ENCODE measurements at places on chromosomes 3 and 15. TPM values are rescaled to one million over a fixed set of nuclear protein-coding genes. Genes with fewer than 3 reads are reported as not detected.

DNA sequence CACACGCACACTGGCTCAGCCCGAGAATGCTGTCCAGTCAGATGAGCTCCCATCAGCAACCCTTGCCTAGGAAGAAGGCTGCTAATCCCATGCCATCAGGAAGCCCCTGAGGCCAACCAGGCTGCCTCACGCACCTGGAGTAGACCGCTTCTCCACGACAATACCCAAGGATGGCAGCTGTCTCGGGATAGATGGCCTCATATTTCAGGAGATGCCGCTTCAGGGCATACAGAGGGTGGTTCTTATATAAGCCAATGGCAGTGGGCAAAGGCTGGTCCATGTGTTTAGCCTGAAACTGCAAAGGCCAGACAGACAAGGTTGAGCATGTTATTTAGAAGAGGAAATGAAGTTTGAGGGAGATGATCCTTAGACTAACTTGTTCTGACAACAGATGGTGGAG lies 22.2 kb downstream of the XPC start:
- DNase-seq, result peak; percentile 93

GRCh38 chr3:99167071-99167470 lies 265.6 kb upstream of the DCBLD2 start:
- DNase-seq, result no peak

DNA sequence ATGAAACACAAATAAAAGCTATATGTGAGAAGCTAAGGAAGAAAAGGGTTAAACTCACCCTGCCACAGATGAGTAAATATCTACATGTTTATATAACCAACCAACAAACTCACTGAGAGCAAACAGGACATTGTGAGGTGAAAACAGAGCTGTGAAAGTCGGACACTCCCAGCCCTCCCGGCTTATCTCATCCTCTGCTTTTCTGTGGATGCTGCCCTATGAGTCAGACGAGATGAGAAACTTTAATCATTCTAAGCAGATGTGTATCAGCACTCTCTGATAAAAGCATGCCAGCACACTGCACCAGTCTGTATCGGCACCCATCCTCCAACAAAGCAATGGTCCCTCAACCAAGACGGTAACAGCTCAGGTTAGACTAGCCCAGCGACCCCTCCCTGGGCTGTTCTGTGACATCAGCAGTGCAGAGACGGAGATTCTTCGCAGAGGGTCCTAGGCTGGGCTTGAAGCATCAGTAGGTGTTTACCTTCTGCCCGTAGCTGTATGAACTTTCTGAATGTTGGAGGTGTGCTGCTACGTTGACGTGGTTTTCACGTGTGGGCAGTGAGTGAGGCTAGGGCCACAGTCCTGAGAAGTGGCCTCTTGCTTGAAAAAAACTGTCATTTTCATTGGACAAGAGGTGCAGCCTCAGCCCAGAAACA lies 119.8 kb upstream of the ALDH1A3 start:
- no peak for DNase-seq

The CA12 gene
- total RNA-seq, result 89.6 TPM

DNA sequence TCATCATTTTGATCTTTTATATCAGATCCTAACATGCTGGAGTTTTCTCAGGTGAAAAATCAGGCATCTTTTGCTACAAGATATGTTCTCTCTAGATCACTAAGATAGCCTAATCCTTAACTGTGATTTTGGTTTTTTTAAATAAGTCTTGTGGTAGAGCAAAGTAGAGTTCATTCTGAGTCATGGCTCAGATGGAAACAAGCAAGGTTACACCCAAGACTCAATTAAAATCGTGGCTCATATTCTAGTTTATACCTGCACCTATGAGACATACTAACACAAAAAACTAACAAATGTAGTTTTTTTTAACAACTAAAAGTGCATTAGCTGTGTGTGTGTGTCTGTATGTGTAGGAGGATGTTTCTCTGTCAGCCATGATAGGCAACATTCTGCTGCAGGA lies 428.2 kb downstream of the NLGN1 start:
- no peak for DNase-seq

DNA sequence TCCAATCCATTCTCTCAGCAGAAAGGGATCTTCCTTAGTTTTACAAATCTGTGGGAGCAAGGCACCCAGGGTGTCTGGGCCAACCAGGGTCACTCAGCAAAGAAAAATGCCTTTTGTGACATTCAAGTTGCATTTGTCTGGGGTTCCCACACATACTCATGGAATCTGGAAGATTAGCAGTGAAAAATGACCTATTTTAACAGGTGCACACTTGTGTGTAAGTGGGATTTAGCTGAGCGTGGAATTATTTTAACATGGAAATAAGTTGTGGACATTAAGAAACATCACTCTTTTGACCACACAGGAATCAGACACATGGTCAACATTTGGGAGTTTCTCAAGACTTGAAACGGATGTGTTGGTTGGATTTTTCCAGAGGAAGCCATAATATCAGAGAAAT lies 234.9 kb downstream of the OPA1 start:
- DNase-seq, result no peak

DNA sequence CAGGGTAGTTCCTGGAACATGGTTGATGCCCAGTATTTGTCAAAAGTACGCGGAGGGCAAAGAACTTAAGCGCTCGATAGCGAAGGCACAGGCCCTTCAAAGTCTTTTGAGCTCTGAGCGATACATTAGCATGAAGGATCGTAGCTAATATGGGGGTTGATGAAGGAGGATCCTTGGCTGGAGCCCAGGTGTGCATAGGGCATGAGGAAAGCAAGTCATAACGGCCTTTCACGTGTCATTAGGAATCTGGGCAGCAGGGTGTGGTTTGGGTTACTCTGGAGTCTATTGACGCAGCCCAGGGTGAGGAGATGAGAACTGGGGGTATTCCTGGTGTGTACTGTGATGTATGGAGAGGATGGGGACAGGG lies 31.7 kb downstream of the SPINK8 start:
- no peak for DNase-seq

The SPRED1 gene
- 16.7 TPM for total RNA-seq

The RTP3 gene
- not detected for total RNA-seq

GRCh38 chr15:101530224-101530958 lies 40.9 kb upstream of the PCSK6 start:
- DNase-seq, result peak; percentile 71

The SLC22A13 gene
- not detected for total RNA-seq

- no peak for DNase-seq
These were observed 628.0 kb downstream of the ROBO2 start for GRCh38 chr3:77667901-77668300.

The CCR8 gene
- total RNA-seq, result not detected

The GOLGA6D gene
- not detected for total RNA-seq

DNA sequence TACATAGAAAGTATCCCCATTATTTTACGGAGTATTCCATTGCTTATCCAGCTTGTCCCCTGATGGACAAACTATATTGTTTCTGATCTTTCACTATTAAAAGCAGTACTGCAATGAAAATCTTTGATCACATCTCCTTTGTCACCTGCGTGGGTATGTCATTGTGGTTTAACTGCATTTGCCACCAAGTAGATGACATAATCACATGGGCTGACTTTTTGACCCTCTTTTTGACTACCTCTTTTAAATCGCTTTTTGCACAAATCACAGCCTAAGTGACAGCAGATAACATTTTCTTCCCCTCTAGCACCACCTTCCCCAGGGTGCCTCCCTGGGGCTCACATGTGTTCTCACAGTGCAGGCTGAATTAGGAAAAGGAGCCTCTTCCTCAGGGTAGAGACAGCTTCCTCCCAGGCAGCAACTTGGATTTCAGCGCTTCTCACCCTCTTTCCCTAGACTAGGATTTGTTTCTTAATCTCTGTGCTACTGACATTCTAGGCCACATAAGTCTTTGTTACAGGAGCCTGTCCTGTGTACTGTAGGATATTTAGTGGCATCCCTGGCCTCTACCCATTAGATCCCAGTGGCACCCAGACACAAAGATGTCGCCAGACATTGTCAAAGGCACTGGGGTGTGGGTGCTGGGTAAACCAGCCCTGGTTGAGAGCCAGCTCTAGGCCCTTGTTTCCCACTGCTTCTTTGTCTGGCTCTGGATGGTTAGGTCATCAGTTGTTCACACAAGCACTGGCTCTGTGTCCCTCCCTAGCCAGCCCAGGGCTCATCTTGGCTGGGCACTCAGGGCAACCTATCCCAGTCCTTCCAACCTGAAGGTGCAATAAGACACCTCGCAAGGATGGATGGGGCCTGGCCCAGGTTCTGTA lies 1.3 kb upstream of the RBP1 start:
- no peak for DNase-seq

The VPS13C gene
- total RNA-seq, result 52.5 TPM

The ALDH1A2 gene
- total RNA-seq, result 22.1 TPM

The ROPN1B gene
- not detected for total RNA-seq

The PCOLCE2 gene
- 136 TPM for total RNA-seq

DNA sequence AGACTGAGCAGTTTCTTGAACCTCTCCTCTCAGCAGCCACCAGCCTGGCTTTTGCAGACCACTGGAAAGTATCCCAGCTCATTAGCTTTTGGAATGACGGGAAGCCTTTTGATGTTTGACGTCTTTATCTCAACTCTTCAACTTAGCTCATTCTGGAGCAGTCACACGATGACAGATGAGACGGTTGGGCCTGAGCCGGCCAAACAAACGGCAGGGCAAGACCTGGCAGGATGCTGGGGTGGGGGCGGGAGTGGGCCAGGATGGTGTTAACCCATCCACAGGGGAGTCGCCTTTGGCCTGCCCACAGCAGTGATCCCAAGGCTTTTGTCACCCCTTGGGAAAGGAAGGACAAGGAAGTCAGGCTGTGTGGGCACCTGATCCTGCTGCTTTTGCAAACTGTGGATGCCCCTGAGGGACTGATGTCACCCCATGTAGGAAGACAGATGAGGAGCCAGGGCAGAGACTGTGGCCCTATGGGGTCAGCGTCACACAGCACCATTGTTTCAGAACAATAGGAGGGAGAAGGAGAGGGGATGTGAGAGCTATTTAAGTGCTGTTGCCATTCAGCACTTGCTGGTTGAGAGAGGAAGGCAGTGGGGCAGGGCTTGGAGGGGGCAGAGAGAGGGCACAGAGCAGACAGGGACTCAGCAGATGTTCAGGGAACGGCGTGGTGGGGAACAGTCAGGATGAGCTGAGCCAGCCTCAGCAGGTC lies 121.9 kb upstream of the CTDSPL start:
- DNase-seq, result no peak

DNA sequence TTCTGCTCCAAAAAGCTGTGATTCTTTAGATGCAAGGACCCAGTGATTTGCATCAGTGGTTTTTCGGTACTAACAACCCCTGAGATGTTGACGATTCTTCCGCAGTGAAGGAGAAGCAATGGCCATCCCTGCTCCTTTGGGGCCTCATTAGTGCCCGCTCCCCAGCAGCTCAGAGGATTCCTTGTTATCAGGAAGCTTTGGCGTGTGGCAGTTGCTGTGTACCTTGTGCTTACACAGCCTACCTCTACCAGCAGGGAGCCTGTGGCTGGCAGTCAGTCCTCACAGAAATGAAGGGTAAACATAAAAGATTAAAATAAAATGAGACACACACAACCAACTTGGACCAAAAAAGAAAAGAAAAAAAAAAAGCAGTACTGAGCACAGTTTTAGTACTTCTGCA lies 55.2 kb downstream of the CNTN3 start:
- no peak for DNase-seq

DNA sequence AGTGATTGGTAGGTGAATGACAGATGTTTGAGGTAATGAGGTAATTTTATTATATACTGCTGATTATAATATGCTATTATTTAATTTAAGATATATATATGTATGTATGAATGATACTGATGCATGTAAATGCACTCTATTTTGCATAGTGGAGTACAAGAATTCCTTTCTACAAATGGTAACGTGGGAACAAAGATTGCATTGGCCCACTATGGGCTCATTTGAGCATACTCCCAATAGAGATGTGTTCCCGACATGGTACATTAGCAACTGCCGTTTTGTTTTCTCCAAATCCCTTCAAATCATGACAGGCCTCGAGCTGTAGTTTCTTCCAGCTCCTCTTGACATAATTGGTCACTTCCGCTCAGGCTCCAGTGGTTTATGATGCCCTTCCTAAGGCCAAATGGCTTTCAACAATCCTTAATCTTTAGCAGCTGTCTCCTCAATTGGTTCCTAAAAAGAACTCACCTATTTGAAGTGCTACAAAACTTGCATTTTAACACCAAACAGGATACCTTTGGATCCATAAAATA lies 266.1 kb downstream of the ADAMTSL3 start:
- no peak for DNase-seq

DNA sequence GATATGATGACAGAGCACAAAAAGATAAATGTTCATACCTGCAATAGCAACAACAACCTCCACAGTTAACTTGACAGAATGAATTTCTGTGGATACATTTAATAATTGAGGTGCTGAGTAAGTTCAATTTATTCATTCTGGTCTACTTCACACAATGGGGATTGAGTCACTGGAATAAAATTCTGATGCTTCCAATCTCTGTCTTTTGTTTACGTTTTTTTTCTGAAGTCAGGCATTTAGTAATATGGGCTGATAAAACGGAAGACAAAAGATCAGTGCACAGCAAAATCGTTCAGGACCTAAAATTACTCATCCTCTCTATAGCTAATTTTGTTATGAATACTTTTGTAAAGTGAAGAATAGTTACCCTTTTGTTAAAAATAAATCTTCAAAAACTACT lies 565.9 kb upstream of the CCDC54 start:
- DNase-seq, result no peak

DNA sequence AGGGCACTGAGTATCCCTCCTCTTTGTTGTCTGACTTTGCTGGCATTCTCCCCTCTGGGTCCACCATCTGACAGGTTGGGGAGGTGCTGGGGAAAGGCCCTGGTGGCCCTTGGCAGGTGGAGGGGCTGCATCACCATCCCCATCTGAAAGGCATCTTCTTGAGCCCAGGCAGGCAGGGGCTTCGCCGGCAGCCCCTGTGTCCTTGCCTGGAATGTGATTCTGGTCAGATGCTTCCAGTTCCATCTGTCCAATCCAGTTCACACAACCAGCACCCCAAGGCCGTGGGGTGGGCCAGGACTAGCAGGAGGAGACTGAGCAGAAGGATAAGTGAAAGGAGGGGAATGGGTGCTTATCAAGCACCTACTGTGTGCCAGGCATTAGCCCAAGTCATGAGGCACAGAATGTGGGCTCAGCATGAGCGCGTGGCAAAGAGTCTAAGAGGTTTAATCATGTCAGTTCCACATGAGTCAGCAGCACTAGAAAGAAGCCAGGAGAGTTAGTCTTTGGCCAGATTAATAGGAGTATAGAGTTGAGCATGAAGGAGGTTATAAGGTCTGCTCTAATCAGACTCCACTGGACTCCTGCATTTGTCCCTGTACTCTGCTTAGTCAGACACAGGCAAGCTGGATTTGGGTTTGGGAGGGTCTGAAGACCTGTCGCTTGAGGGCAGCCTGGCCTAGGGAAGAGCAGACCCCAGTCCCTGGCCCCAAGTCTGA lies 10.5 kb upstream of the TXNRD3 start:
- DNase-seq, result peak; percentile 78

The B3GALNT1 gene
- 4.9 TPM for total RNA-seq

The CLDN11 gene
- 136 TPM for total RNA-seq

- DNase-seq, result no peak
These were observed 130.3 kb downstream of the LIPC start for GRCh38 chr15:58562135-58562534.

DNA sequence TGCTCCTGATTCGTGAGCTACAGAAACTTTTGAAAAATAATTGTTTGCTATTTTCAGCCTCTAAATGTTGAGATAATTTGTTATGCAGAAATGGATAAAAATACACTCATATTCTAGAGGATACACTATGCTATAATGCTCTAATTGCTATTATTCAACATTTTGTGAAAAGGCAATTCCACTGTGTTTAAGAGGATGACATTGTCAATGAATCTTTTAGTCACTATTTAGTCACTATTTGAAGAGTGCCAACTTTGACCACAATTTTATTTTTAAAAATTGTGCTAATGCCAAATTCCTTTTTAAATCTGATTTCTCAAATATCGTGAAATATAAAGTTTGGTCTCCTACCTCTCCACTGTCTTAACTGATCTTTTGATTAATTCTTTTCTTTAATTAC lies 604.9 kb upstream of the KCNMB2 start:
- DNase-seq, result no peak

Measured in vagina (tissue), 2 donors.